ENCODE measurements at places on chromosomes 11 and 22.

DNA sequence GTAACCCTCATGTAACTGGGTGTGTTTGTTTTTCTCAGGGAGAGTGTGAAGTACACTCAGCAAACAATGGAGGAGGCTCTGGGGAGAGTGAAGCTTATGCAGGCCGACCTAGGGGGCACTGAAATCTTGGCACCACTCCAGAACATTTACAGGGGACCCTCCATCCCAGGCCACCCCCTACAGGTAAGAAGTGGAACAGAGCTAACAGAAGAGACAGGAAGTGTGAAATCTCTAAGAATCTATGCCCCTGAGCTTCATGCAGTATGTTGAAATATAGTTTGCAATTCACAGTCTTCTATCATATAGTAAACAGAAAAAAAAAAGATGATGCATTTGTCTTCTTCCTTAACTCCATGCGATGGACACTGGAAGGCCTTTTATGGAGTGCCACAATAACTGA lies 8.4 kb downstream of the VWA5A start:
- no peak for DNase-seq

- no peak for DNase-seq
Measured at GRCh38 chr11:9629064-9629463, 34.8 kb upstream of the SWAP70 start.

- DNase-seq = no peak
Measured at GRCh38 chr22:22609291-22609690, 35.1 kb upstream of the GGTLC2 start.

DNA sequence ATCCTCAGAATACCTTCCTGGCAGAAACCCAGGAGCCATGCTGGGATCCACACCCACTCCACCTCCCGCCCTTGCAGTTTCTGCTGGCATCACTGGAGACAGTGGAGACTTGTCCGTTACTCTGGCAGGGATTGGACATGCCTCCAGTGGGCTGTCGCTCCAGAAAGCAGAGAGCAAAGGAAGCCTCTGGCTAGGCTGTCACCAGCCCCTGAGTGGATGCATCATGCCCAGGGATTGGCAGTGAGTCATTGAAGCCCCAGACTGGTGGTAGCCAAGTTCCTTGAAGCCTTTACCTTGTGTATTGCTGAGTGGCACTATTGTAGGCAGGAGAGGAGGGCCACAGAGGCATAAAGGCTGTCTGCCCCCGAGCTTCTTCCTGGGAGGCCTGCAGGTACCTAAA lies 34.8 kb upstream of the E2F8 start:
- peak; percentile 22 for DNase-seq

DNA sequence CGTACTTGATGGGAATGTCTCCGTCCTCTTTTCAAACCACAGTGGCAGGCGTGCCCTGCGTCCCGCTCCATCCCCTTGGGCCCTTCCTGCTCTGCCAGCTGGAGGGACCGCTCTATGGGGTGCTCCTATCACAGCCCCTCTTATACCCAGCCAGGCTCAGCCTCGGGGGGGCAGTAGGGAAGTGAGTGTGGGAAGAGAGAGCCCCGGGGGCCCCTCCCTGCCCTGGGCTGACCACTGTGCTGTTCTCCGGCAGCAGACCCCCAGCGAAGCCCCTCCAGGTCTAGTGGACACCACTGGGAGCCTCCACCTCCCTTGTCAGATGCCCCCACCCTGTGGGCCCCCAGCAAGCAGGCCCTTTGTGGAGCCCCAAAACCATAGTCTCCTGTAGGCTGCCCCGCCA lies 572.5 kb downstream of the BRD1 start:
- no peak for DNase-seq

DNA sequence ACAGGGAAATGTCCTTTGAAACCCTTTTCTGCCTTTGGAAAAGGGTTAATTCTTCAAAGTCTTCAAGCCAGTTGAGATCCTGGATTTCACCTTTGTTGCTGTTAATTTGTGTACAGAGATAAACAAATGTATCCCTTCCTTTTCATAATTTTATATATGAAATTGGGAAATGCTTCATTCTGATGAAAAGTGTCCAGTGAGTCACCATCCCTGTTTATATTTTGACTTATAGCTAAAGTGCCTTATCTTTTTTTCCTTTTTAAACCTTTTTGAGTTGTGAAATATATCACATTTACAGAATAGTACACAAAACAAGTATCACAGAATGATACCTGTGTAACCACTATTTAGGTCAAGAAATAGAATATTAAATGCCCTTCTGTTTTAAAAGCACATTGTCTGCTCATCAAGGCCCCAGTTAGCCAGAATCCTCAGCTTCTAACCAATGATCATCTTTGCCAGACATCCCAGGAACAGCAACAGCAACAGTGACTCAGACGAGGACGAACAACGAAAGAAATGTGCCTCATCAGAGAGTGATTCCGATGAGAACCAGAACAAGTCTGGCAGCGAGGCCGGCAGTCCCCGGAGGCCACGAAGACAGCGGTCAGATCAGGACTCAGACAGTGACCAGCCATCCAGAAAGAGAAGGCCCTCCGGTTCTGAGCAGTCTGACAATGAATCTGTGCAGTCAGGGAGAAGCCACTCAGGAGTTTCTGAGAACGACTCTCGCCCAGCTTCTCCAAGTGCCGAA lies 27.3 kb downstream of the CTR9 start:
- DNase-seq = peak; percentile 97

GRCh38 chr22:32803738-32804435 lies 2.4 kb downstream of the TIMP3 start:
- DNase-seq = peak; percentile 72

DNA sequence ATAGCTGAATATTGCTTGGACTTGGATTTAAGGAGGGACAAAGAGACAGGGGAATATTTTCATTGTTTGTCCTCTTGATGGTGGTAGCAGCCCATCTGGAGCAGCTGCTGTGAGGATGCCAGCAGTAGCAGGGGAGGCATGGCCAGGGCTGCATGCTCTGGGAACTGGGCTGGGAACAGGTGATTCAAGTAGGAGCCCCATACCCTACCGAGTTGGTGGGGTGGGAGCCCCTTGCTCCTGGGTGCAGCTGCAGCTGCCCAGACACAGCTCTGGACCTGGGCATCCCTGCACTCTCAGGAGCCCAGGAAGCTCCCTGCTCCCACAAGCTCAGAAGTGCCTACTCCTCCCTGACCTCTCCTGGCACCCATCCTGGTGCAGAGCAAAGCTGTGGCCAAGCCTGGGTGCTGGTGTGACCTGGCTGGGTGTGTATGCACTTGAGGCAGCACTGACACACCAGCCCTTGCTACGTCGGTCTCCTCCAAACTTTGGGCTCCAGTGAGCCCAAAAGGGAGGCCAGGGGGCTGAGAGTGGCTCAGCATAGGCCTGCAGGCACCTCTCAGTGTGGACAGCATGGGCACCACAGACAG lies 341.8 kb upstream of the CCDC179 start:
- no peak for DNase-seq

- DNase-seq = no peak
Measured at GRCh38 chr11:130389335-130389935, 39.0 kb downstream of the ADAMTS8 start.

- DNase-seq = peak; percentile 83
Measured at GRCh38 chr11:23359297-23359696, 499.0 kb upstream of the CCDC179 start.

All from AG08395 (cell line).